ENCODE measurements at places on chromosomes 5 and 9. TPM values are rescaled to one million over a fixed set of nuclear protein-coding genes. Genes with fewer than 3 reads are reported as not detected.
A peak's percentile ranks its signal among the peaks of the same experiment; 100 is the strongest.

GRCh38 chr5:17196697-17197096, 20.7 kb upstream of the BASP1 start:
- DNase-seq, result no peak

- DNase-seq, result peak; percentile 37
These were observed 1.6 kb upstream of the PAPPA start for GRCh38 chr9:116151966-116152381.

DNA sequence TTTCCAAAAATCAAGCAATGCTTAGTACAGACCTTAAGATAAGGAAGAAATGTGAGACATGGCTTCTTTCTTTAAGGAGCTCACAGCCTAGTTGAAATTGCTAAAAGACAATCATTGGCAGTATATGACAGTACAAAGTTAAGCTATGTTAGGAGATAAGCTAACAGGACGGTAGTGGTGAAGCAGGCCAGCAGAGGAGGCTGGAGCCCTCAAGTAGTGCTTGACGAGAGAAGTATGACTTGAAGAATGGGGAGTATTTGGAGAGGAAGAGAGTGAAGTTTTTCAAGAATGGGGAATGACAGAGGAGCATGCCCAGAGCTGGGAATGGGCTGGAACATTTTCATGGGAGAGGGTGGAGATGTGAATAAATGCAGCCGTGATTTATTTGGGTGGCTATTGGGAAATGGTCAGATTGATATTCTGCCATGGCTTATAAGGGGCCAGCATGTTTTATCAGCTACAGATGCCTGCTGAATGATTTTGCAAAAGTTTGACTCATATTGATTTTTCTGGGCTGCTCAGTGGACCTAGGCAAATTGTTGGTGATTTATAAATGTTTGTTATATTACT, 43.7 kb downstream of the LURAP1L start:
- DNase-seq, result peak; percentile 28

DNA sequence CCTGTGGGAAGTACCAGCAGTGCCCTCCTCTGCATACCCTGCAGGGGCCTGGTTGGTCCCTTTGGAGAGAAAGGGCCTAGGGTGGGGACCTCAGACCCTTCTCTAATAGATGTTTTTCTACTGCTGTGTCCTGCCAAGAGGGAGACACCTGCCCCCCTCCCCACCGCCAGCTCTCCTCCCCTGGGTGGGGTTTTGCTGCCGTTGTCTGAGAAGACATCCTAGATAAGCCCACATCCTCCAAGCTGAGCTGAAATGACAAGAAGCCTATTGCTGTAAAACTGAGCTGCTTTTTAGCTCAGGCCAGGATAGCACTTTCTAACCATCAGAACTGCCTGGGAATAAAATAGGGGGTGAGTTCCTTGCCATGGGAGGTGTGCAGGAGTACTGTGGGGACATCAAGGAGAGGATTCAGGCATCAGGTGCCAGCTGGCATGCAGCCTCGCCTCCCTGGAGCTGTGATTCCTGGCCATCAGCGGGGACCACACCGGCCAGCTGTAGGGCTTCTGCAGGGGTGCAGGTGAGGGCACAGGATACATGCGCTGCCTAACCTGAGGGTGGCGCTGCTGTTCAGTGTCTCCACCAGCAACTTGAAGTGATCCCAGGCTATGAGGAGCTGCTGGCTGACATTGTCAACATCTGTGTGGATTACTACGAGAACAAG, 37.9 kb downstream of the CYFIP2 start:
- DNase-seq, result no peak

DNA sequence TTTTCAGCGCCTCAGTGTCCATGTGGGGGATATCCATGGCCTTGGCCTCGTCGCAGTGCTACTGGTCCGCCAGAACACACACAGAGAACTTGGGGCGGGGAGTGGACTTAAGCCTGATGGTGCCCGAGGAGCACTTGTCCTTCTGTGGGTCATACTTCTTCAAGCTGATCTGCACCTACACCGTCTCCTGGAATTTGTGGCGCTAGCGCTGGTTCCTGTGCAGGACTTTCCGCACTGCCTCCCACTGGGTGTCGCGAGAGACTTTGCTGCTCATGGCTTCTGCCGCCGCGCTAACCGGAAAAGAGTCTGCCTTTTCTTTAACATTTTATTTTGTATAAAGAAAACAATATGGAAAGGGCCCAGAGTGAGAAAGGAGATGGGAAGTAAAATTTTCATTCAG, 266.9 kb downstream of the COX7C start:
- DNase-seq, result no peak

DNA sequence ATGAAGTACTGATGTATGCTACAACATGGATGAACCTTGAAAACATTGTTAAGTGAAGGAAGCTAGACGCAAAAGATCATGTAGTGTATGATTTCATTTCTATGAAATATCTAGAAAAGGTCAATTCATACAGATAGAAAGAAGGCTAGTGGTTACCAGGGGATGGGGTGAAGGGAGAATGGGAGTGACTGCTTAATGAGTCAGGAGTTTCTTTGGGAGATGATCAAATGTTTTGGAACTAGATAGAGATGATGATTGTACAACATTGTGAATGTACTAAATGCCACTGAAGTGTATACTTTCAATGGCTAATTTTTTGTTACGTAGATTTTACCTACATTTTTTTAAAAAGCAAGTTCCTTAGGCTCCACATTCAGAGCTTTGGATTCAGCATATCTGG, 14.9 kb upstream of the DELE1 start:
- peak; percentile 59 for DNase-seq

DNA sequence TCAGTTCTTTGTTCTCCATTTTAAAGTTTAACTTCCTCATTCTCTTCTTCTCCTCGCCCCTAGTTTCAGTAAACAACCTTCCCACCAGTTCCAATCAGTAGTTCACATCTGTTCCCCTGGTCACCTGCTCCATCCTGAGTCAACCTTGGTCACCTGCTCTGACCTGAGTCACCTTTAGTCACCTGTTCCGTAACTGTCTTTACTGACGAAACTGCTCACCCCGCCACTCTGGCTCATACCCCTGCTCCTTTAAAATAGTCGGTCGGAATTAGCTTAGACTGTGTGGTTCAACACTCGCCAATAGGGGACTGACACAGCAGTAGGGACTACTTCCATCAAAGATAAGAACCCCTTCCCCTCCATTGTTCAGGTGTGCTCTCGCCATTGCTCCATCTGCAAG, 76.3 kb upstream of the GPBP1 start:
- no peak for DNase-seq

IFNA4 gene
- total RNA-seq, result not detected
